ENCODE measurements at places on chromosomes 12 and 14.

DNA sequence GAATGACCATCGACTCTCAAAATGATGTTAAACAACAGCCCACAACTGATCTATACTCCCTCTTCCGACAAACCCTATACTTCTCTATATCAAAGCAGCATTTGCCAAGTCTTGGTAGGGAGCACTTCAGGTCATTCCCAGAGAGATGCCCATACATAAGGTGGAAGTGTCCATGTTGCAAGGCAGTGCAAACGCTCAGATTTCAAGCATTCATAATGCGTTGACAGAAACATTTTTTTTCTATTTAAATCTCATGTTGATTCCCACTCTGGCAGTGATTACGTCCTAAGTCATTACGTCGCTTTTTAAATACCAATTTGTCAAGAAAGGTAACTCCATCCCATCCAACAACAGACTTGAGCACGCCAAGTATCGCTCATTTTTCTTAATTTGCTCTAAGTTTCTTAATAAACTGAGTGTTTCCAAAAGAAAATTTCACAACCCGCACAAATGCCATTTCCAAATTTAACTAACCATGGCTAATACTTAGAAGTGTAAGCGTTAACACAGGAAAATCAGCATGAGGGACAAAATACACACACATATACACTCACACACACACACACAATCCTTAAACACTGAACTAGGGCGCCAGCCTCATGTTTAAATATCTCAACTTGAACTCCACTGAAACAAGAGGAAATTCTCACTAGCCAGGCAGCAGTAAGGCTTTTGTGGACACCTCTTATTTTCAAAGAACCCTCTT lies 1.1 kb downstream of the GXYLT1 start:
- no peak for DNase-seq

- DNase-seq: no peak
These were observed 322.1 kb upstream of the RGS6 start for GRCh38 chr14:71610149-71610548.

DNA sequence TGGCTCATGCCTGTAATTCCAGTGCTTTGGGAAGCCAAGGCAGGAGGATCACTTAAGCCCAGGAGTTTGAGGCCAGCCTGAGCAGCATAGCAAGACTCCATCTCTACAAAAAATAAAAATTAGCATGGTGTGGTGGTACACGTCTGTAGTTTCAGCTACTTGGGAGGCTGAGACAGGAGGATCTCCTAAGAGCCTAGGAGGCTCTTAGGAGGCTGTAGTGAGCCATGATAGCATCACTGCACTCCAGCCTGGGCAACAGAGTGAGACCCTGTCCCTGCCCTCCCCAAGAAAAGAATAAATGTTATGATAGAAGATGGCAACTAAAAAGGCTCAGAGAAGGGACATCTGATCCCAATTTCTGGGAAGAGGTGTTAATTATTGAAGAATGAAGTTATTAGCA lies 3.2 kb upstream of the MANSC1 start:
- DNase-seq: no peak

- DNase-seq: no peak
These were observed 158.5 kb downstream of the KLRB1 start for GRCh38 chr12:9449181-9449580.

- no peak for DNase-seq
These were observed 2.4 kb upstream of the RARG start for GRCh38 chr12:53234271-53234914.

- no peak for DNase-seq
These were observed 64.8 kb downstream of the HECTD4 start for GRCh38 chr12:112317481-112317880.

DNA sequence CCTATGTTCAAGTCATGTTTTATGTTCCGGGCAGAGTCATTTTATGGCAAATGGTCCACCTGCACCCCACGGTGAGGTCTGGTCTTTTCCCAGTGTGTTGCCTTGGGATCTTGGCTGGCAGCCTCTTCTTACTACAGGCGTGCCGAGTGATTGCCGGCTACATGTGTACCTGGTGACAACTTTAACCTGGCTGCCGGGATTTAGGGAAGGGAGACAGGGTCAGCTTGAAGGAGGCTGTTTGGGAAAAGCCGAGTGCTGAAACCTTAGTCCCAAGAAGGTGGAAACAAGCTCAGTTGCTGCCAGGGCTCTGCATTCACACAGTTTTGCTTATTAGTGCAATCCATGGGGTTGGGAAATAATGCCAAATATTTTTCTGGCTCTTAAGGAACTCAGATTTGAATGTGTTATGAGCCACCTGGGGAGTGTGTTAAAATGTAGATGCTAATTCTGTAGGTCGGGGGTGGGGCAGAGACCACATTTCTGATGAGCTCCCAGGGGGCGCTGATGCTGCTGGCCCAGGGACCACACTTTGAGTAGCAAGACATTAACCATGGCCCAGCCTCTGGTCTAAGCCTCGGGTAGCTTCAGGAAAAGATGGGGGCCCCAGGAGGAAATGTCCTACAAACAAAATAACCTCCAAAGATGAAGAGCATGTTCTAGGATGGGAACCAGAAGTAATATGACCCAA lies 179.6 kb downstream of the TBX5 start:
- DNase-seq: no peak

GRCh38 chr12:107568718-107569117 lies 116.9 kb upstream of the PWP1 start:
- no peak for DNase-seq

- no peak for DNase-seq
These were observed 2.5 kb downstream of the CHGA start for GRCh38 chr14:92925446-92925845.

GRCh38 chr12:8685051-8685450 lies 12.7 kb upstream of the RIMKLB start:
- no peak for DNase-seq

GRCh38 chr12:88388566-88389540 lies 191.4 kb downstream of the KITLG start:
- DNase-seq: no peak

DNA sequence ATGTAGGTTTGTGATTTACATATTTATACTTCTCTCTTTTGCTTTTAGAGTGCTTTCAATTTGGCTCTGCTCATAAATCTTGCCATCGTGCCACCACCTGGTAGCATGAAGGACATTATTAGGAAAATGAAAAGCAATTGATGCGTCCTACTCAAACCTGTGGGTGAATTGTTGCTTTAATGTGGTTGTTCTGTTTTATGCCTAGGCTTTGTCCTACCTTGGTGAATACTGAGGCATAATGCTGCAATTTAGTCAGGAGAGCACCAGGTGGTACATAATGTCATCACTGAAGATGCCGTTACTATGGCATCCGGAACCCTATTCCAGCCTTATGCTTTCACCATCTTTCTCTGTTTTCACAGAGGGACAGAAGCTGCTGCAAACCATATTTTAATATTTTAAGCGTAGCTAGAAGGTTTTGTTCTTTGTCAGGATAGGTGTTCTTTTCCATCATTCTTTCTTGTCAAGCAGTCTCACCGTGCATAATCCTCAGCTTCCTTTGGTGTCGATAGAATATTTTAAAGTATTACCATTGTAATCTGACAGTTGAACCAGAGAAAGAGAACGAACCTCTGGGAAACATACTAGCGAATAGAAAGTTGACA lies 68.5 kb upstream of the PKP2 start:
- DNase-seq: no peak

GRCh38 chr12:46369474-46370379 lies 2.8 kb downstream of the SLC38A2 start:
- DNase-seq: no peak

- no peak for DNase-seq
These were observed 45.4 kb downstream of the DCAF5 start for GRCh38 chr14:69107407-69108003.

DNA sequence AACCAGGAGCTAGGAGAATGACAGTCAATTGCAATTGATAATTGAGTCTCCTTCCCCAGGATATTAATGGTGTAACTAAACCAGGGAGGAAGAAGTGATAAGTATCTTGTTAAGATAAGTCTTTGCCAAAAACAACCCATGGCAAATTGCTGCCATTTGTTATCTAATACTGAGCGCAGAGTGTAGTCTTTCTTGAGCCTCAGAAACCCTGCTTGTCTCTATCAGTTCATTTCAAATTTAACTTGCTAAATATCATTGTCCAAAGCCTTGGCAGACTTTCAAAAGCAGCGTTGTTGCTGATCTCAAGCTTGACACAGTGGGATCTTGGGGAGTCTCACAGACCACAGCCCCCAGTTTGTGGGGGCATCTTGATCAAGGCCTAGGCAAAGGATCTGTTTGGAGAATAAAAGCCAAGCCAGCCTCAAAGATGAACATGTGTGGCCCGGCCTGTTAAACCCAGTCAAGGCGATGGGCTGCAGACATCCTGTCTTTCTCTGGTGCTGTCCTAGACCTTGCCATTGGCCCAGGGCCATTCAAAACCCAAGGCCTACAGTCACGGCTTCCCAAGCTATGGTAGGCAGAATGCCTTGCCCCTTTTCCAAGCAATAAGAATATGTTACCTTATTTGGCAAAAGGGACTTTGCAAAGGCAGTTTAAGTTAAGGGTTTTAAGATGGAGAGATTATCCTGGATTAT lies 164.2 kb downstream of the CHST11 start:
- DNase-seq: no peak

- no peak for DNase-seq
These were observed 9.5 kb downstream of the GPR19 start for GRCh38 chr12:12686472-12686871.

DNA sequence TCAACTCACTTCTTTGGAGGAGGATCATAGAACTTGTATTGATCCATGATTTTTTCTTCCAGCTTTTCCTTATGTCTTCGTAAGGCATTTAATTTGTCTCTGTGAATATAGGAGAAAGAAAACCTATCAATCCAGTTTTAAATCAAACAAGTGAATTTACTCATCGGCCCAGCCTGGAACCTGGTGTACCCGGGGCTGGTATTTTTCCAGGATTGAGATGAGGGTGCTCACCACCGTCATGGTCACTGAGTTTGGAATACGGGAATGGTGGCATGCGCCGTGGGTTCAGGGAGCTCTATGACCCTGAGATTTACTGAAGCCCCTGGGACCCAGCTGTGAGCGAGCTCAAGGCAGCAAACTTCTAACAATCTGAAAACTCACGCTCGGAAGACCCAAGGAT lies 46.5 kb upstream of the GPR68 start:
- DNase-seq: no peak

- peak; percentile 84 for DNase-seq
These were observed at the start of gene FERMT2 for GRCh38 chr14:52950898-52951680. FERMT2 (minus strand) TSS chr14:52951050; CDS start chr14:52950568, 482 bp downstream.

DNA sequence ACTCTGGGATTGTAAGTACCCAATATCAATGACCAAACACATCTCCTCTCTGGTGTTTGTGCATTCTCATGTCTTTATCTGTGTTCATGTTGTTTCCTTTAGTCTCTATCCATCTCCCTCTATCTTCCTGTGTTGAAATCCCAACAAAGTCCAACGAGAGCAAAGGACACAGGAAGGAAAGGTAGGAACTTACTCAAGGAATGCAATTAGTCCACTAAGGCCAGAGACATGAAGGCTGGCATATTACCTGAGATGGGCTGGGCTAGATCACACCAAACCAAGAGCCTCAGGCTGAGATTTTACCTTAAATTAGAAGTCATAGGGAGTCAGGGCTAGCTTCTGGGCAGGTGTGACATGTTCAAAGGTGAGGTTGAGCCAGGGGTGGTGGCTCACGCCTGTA lies 14.3 kb upstream of the LGALS3 start:
- no peak for DNase-seq

DNA sequence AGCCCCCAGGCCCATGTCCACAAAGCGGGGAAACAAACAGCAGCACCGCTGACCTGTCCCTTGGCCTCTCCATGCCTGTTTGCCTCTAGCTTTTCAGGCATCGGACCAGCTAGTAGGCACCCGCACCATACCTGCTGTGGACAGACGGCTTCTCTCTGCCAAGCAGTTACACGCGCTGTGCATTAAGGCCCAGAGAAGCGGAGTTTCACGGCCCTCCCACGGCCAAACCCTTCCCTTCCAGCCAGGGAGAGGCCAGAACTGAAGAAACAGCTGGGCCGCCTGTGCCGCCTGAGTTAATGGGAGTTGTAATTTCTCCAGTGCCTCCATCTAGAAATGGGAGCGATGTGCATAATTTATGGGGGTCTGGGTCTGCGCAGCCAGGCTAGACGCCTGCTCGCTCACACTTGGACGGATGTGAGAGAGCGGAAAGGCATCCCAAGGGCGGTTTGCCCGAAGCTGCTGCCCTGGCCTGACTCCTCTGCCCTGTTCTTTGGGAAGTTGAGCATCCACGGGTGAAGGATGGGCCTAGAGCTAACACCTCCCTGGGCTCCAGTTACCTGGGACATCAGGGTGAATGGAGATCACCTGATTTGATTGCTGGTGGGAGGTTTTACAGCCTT lies 89.7 kb upstream of the BCL11B start:
- no peak for DNase-seq

DNA sequence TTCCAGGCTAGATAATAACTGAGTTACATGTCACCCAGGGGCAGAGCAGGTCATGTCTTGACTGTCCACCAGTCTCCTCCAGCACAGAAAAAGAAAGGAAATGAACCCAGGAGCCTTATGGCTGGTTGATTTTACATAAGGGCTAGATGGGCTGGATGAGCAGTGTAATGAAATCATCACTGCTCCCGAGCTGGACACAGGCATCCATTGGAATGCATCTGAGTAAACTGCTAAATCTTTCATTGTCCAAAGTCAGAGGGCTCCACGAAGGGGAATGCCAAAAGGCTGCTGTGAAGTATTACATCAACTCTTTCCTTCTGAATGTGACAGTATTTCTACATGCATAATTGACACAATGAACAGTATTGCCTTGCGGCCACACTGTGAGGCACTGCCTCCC lies 30.1 kb upstream of the TSPAN11 start:
- DNase-seq: no peak

DNA sequence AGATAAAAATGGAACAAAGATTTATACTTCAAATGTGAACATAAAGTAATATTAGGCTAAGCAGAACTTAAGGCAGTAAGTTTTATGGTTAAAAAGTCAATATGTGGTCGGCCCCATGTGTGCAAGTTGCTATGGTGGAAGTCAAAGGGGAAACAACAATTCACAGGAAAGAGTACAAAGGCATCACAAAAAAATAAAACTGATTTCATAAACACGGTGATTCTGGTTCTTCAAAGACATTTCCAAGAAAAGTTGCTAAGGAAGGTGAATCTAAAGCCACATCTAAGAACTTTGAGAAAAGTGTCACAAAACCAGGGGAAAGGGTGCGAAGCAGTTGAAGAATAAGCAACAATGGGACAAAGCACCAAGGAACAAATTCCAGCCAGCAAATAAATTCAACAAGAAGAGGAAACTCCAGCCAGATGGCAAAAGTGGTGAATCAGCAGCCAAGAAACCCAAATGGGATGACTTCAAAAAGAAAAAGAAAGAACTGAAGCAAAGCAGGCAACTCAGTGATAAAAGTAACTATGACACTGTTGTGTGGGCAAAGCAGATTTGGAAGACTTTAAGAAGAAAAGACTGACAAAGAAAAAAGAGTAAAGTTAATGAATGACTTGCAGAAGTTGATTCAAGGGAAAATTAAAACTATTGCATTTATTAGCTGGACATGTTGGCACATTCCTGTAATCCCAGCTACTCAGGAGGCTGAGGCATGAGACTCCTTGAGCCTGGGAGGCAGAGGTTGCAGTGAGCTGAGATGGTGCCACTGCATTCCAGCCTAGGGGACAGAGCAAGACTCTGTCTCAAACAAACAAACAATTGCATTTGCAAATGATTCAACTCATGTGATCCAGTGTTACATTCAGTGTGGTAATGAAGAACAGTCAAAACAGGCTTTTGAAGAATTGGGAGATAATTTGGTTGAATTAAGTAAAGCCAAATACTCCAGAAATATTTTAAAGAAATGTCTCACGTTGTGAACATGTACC lies 19.5 kb downstream of the PTGDR start:
- no peak for DNase-seq

All from dorsolateral prefrontal cortex (tissue), 122 donors.